GM12891 (cell line): ENCODE measurements at places on chromosomes 5 and 9.
A peak's percentile ranks its signal among the peaks of the same experiment; 100 is the strongest.

DNA sequence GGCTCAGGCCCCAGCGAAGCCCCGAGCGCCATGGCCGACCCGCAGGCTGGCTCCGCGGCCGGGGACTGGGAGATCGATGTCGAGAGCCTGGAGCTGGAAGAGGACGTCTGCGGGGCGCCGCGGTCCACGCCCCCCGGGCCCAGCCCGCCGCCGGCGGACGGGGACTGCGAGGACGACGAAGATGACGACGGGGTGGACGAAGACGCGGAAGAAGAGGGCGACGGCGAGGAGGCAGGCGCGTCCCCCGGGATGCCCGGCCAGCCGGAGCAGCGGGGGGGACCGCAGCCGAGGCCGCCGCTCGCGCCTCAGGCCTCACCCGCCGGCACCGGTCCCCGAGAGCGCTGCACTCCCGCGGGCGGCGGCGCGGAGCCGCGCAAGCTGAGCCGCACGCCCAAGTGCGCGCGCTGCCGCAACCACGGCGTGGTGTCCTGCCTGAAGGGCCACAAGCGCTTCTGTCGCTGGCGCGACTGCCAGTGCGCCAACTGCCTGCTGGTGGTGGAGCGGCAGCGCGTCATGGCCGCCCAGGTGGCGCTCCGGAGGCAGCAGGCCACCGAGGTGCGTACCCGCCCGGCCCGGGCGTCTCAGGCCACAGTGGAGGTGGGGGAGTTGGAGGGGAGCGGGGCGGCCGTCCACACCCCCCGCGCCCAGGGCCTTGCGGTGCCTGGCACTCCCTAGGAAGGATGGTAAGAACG, 1.6 kb downstream of the DMRT2 start:
- DNase-seq: no peak

DNA sequence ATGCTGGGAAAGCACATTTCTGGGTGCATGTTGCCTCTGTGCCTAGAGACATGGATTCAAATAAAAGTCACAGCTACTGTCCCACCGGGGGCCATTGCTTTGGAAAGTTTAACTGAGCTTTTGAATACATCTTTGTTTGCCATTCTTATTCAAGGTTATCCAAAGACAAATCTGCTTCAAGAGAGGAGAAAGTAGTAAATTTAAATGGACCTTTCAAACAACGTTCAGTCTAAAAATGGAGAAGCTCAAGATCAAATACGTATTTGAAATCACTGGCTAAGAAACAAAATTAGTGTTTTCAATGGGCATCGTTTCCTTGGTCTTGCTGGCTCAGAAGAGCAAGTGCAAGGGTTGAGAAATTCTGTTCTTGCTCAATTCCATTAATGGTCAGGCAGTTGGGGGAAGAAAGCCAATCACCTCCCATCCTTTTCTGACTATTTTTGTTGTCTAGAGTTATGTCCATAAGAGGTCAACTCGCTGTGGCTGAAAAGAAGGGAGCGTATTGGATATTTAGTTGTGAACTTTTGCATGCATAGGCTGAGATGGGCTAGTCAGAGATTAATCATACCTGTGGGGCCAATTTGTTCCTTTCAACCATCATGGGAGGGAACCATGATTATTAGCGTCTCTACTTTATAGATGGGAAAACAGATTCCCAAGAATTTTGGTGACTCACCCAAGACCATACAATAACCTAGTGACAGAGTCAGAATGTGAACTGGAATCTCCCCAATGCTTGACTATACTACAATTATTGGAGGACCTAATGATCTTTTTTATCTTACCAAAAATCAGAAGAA, 276.2 kb upstream of the TNC start:
- DNase-seq: no peak

GRCh38 chr9:106600955-106601560, 261.9 kb upstream of the ZNF462 start:
- no peak for DNase-seq

DNA sequence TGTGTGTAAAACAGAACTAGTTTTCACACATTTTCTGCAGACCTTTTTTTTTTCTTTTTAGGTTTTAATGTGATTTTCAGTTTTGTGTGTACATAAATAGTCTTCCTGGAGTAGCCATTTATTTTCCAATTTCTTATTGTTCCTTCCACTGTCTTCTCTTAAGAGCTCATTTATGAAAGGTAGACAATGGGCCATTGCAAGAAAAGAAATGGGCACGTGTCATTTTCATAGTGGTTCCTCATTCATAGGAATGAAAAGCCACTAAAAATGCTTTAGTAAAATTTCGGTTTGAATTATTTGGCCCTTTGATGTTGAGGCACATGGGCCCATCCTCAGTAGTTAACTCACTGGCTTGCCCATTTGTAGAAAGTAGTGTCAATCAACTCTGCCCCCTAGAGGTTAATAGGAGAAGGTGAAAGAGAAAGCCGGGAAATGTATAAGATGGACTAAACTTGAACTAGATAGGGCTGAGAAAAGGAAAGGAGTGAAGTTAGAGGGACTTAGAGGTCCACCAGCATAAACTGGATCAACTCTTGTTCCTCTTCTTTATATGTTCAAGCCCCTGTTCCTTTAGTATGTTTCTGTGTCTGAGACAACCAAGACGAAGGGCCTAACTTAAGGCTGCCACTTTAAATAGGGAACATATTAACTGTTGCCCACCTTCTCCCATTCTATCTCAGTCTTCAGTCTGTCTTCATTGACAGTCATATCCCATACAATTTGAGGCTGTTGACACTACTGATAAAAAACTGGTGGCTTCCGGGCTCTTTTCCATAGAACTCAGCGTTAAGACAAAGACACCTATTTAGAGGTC, 72.6 kb downstream of the SMARCA2 start:
- DNase-seq: peak; percentile 13

GRCh38 chr9:78777747-78778146, 480.8 kb downstream of the PSAT1 start:
- DNase-seq: no peak

DNA sequence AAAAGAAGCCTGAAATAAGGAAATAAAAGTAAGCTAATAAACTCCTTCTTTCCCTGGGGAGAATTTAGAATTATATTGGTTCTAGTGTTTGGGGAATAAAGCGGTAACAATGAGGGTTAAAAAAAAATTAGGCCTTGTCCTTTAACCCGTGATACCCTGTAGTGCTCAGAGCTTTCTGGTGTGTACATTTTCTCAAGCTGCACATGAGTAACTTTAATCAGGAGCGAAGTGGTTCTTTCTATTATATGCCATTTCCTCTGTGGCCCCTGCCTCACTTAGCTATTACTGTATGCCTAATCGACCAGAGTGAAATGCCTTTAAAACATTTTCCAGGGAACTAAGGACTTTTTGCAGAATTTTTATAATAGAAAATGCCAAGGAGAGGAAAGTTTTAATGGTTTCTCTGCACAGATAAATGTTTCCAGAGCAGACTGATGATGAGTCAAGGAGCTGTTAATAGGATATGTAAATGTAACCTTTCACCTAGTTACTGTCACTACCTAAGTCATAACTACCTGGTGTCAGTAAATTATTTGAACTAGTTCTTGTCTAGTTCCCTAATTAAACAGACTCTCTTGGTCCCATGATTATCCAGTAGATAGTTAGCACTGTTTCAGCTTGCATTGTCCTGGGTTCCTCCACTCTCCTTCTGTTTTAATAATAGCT, 7.6 kb downstream of the PAM start:
- no peak for DNase-seq

GRCh38 chr9:120654272-120654671, 60.0 kb downstream of the MEGF9 start:
- DNase-seq: no peak

- DNase-seq: no peak
Measured at GRCh38 chr9:96486386-96487028, 36.5 kb downstream of the HABP4 start.

DNA sequence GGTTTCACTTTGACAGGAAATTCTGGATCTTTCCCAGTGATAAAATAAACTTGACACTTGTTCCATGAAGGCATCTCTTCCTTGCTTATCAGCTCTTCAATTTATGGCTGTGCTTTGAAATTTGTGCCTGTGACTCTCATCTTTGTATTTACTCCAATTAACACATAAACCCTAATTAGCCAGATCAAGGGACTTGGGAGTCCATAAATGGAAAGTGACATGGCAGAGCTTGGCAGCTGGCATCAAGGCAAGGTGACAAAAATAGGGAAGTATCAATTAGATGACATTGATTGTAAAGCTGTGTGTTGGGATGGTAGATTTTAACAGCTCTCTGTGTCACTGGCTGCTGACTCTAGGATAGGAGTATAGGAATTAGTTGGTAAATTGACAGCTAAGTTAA, 133.9 kb downstream of the PBX3 start:
- no peak for DNase-seq

DNA sequence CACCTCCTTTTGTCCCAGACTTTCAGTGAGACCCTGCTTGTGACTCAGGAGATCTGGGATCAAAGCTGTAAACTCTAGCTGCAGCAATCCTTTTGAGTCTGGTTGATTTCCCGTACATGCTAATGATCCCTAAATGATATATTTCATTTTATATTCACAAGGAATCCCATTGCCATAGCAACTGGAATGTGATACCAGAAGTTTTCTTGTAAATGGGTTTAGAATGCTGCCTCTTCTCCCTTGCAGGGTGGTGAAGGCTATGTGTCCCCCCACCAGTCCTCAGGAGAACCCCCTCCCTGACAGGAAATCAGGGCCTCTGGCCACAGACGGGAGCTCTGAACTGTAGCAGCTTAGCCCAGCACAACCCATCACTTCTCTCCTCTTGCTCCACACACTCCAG, 215.0 kb downstream of the FSTL4 start:
- no peak for DNase-seq

- no peak for DNase-seq
Measured at GRCh38 chr9:104864675-104865104, 63.3 kb downstream of the ABCA1 start.

DNA sequence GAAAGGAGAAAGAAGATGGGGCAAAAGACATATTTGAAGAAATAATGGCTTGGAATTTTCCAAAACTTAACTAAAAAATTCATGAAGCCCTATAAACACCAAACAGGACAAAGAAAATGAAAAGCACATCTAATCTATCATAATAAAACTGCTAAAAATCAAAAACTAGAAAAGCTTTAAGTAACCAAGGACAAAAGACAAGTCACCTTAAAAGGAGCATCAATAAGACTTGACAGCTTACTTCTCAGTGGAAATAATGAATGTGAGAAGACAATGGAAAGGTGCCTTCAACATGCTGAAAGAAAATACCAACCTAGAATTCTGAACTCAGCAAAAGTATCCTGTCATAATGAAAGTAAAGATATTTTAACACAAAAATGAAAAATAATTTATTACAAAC, 27.0 kb downstream of the GTF3C4 start:
- no peak for DNase-seq

- no peak for DNase-seq
Measured at GRCh38 chr9:136720898-136721338, 8.5 kb downstream of the DIPK1B start.

GRCh38 chr5:174243904-174244303, 198.4 kb downstream of the NSG2 start:
- DNase-seq: no peak

GRCh38 chr5:179332741-179333290, 12.4 kb downstream of the ADAMTS2 start:
- DNase-seq: no peak

- DNase-seq: no peak
Measured at GRCh38 chr5:144697847-144698262, 527.2 kb downstream of the KCTD16 start.
